ENCODE measurements at places on chromosomes 12 and 14. TPM values are rescaled to one million over a fixed set of nuclear protein-coding genes. Genes with fewer than 3 reads are reported as not detected.

CHD8 gene
- total RNA-seq: 132 TPM

ETFRF1 gene
- 7.6 TPM for total RNA-seq

KCNJ8 gene
- 0.15 TPM for total RNA-seq

SLC2A14 gene
- 19.3 TPM for total RNA-seq

PHETA1 gene
- total RNA-seq: 11.4 TPM

CMA1 gene
- total RNA-seq: not detected

TSPAN19 gene
- total RNA-seq: not detected

SLIRP gene
- total RNA-seq: 337 TPM

GALNT16 gene
- 2.3 TPM for total RNA-seq

TTLL5 gene
- 40.1 TPM for total RNA-seq

CDK4 gene
- 217 TPM for total RNA-seq

CHPT1 gene
- 17.1 TPM for total RNA-seq

TSPAN31 gene
- 20.0 TPM for total RNA-seq

CACNA2D4 gene
- 0.79 TPM for total RNA-seq

DNA sequence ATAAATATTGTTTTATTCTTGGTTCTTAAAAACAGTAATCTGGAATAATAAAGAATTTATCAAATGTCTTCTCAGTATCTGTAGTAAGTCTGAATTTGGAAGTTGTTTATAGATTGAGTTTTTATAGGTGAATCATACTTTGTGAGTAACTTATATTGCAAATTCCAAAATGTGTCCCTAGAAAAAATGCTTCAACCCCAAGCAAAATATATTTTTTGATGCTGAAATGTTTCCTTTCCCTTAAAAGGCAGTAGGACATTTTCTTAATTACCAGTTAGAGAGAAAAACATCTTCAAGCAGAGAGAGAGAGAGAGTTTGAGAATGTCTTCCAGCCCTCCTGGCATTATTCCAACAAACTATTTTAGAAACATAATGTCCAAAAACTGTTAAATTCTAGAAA is 37.9 kb downstream of the PELI2 start:
- H3K27ac ChIP-seq: no peak overlapping the region
- no peaks in the 10 kb centered on the region for H3K27me3 ChIP-seq
- H3K4me1 ChIP-seq: 0 out of 2 replicates have a peak, but pooled peaks cover 2% of the 10 kb centered on the region

DNA sequence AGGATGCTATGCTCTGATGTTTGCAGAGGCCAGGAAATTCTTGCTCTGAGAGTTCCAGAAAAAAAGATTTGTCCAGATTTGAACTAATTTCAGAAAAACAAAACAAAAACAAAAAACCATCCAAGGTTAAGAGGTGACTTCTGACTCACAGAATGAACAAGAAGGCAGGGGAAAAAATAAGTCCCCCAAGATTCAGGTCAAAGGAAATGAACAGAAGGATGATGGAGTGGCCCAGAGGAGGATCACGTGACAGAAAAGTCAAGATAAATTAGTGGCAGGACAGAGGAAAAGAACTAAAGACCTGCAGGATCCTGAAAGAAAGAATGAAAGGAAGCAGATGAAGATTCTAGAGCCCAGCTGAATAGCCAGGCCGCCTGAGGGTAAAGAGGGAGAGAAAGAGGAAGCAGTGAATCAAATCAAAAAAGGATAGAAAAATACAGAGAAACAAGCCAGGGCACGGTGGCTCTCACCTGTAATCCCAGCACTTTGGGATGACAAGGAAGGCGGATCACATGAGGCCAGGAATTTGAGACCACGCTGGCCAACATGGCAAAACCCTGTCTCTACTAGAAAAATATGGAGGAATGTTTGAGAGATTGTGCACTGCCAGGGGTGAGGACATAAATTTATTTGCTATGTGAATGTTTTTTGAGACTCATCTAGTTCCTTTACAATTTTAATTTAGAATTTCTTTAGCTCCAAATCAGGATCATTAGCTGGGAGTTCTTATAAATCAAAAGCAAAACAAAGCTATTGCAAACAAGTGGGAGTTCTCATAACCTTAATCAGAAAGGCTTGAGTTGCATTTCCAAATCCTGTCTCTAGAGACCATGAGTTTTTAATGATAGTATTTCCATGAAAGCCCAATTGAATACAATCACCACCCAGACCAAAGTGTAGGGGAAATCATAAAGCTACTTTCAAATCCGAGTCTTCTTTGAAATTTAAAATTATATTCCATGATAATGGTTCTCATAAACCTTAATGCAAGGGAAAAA is 217.1 kb upstream of the PLEKHG7 start:
- H3K4me1 ChIP-seq: no peaks in the 10 kb centered on the region
- H3K36me3 ChIP-seq: no peaks in the 10 kb centered on the region
- no peak overlapping the region for H3K27ac ChIP-seq
- no peaks in the 10 kb centered on the region for H3K27me3 ChIP-seq
- H3K4me3 ChIP-seq: no peak overlapping the region

DNA sequence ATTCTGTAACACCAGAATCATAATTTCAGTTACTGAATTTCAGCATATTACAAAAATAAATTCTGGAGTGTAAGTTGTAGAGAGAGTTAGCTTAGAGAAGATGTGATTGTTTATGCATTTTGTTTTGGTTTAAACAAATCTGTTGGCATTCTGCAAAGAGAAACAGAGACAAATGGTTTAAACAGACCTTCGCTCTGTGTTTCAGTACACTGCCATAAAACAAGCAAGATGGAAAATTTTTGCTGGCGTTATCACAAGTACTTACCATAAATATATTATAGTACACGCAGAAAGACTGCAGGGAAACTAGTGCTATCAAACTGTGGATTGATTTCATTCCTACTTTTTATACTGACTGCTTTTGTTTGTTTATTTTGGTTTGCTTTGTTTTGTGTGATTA is 850.3 kb upstream of the FOXG1 start:
- H3K27me3 ChIP-seq: no peaks in the 10 kb centered on the region
- no peak overlapping the region for H3K4me3 ChIP-seq
- peaks cover 3% of the 10 kb centered on the region for H3K36me3 ChIP-seq

DNA sequence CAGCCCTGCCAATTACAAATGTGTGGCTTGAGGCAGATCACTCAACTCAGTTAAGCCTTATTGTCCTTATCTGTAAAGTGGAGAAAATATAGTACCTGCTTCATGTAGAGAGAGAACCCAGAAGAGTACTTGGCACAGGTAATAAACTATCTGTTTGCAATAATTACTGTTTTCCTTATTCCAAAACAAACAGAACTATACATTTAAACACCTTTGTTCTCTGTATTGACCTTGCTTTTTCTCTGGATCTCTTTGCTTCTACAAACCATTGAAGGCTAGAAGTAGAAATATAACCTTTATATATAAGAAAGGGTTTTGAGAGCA is 70.8 kb upstream of the SRSF5 start:
- H3K4me3 ChIP-seq: no peak overlapping the region
- DNase-seq: no peak
- H3K4me1 ChIP-seq: peaks cover 12% of the 10 kb centered on the region
- no peak overlapping the region for H3K27ac ChIP-seq
- H3K27me3 ChIP-seq: no peaks in the 10 kb centered on the region
- H3K36me3 ChIP-seq: no peaks in the 10 kb centered on the region

GRCh38 chr14:83006121-83006670 is 1472.5 kb upstream of the SEL1L start:
- no peak overlapping the region for H3K4me3 ChIP-seq
- H3K27ac ChIP-seq: no peak overlapping the region
- no peaks in the 10 kb centered on the region for H3K27me3 ChIP-seq
- DNase-seq: no peak

- H3K27me3 ChIP-seq: no peaks in the 10 kb centered on the region
- H3K36me3 ChIP-seq: no peaks in the 10 kb centered on the region
- no peak for DNase-seq
- no peak overlapping the region for H3K27ac ChIP-seq
- H3K4me3 ChIP-seq: no peak overlapping the region
Observed at GRCh38 chr14:69994002-69994401, 114.8 kb downstream of the SMOC1 start.

DNA sequence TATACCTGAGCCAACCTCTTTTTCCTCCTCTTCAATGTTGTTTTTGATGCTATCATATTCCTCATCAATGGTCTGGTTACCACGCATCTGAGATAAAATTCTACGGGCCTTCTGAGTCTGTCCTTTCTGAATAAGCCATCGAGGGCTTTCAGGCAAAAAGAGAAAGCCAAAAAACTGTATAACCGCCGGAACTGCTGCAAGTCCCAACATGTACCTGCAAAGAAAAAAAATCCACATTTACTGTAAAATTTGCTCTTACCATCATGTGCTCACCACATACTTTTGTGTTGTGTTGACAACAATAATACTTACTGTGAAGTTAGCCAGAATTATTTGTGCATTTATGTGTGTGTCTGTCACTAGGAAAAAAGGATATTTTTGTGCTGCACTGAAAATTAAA is 77.6 kb downstream of the SLC2A13 start:
- H3K4me1 ChIP-seq: peaks cover 7% of the 10 kb centered on the region
- H3K36me3 ChIP-seq: peaks cover 6% of the 10 kb centered on the region
- no peak overlapping the region for H3K4me3 ChIP-seq
- DNase-seq: no peak
- no peaks in the 10 kb centered on the region for H3K27me3 ChIP-seq

DNA sequence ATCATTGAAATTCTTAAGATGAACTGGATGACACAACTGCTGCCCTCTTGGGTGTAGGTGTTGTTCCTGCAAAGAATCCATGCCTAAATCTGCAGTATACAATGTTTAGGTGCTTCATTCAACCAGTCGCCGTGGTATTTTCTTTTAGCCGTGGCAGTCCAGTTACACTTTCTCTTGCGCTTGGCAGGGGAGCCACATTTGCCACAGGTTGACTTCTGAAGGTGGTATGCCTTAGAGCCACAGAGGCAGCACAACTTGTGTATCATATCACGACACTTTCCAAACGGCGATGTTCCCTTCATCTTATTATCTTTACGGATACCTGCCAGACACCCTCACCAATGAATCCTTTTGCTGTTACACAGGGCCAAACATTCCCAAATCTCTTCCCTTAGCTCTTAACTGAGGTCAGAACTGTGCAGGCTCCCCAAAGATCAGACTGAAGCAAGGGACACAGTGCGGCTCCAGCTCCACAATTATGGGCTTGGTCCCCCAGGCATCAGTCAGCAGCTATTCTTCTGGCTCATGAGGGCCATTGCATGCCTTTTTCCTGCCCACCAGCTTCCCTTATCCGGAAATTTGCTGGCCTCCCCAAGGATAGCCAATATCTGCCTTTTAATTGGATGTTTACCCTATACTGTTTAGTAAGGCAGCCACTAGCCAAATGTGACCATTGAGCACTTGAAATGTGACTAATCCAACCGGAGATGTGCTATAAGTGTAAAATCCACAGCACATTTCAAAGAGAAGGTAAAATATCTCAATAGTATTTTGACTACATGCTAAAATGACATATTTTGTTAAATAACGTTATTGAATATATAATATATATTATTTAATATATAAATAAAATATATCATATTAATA is 50.7 kb downstream of the SENP1 start:
- DNase-seq: no peak
- peaks cover 21% of the 10 kb centered on the region for H3K36me3 ChIP-seq
- no peaks in the 10 kb centered on the region for H3K4me1 ChIP-seq
- no peak overlapping the region for H3K4me3 ChIP-seq

- no peak overlapping the region for H3K27ac ChIP-seq
- no peaks in the 10 kb centered on the region for H3K27me3 ChIP-seq
- no peaks in the 10 kb centered on the region for H3K4me1 ChIP-seq
- H3K4me3 ChIP-seq: no peak overlapping the region
- H3K36me3 ChIP-seq: peaks cover 6% of the 10 kb centered on the region
- no peak for DNase-seq
Observed at GRCh38 chr14:74907744-74908143, 15.3 kb downstream of the RPS6KL1 start.

DNA sequence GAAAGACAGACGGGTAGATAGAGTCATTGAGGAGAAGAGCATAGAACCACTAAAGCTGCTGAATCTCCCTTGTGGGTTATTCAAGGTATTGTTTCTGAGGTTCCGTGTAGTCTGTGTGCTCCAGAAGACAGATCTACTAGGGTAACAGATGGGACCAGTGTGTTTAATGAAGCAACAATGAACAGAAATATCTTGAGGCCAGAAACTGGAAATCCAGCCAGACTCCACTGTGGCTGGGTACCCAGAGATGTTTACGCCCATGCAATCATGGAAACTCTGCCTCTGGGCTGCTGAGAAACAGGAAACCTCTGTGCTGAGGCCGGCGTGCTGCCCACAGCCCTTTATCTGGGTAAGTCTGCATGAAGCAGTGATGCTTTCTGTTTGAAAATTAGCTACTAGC is 8.3 kb downstream of the PROX2 start:
- H3K4me1 ChIP-seq: no peaks in the 10 kb centered on the region
- no peaks in the 10 kb centered on the region for H3K36me3 ChIP-seq
- no peak overlapping the region for H3K4me3 ChIP-seq
- H3K27ac ChIP-seq: no peak overlapping the region
- H3K27me3 ChIP-seq: no peaks in the 10 kb centered on the region

- no peaks in the 10 kb centered on the region for H3K27me3 ChIP-seq
- H3K27ac ChIP-seq: no peak overlapping the region
- no peaks in the 10 kb centered on the region for H3K36me3 ChIP-seq
Observed at GRCh38 chr14:75048101-75048500, 3.2 kb downstream of the MLH3 start.

- no peaks in the 10 kb centered on the region for H3K27me3 ChIP-seq
- no peaks in the 10 kb centered on the region for H3K4me1 ChIP-seq
- no peak overlapping the region for H3K27ac ChIP-seq
- H3K4me3 ChIP-seq: no peak overlapping the region
Observed at GRCh38 chr12:22116376-22116775, 70.4 kb downstream of the CMAS start.

- H3K36me3 ChIP-seq: peaks cover 8% of the 10 kb centered on the region
- peak overlapping the region; percentile 62 for H3K4me3 ChIP-seq
- H3K27ac ChIP-seq: no peak overlapping the region
- no peak for DNase-seq
- H3K4me1 ChIP-seq: no peaks in the 10 kb centered on the region
Observed at GRCh38 chr14:103527408-103528145, 1.4 kb upstream of the TRMT61A start.

GRCh38 chr14:98503086-98503815 is 768.7 kb downstream of the BCL11B start:
- H3K27ac ChIP-seq: no peak overlapping the region
- H3K36me3 ChIP-seq: no peaks in the 10 kb centered on the region
- no peak overlapping the region for H3K4me3 ChIP-seq
- H3K4me1 ChIP-seq: no peaks in the 10 kb centered on the region

- DNase-seq: no peak
- peaks cover 9% of the 10 kb centered on the region for H3K36me3 ChIP-seq
- H3K4me3 ChIP-seq: no peak overlapping the region
- no peak overlapping the region for H3K27ac ChIP-seq
Observed at GRCh38 chr14:20501346-20501745, 4.0 kb upstream of the RNASE10 start.

All from H9 (cell line).